ENCODE measurements at places on chromosomes 16 and 17.
A peak's percentile ranks its signal among the peaks of the same experiment; 100 is the strongest.

DNA sequence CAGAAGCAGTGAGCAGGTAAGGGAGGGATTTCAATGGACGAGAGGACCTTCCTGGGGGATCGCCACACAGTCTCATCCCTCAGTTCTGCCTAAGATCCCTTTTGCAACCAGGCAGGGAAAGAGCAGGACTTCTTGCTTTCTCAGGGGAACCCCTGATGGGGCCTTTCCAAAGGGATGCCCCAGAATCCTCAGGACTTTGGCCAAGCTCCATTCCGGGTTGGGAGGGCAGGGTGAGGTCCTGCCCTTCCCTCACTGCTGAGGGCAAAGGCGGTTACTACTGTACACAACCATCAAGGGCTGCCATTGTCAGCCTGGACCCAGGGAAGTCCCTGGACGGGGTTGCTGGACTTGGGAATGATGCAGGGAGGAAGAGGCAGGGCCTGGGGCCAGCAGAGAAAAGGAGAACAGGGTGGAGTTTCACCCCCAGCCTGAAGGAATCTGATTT is 9.7 kb downstream of the PRR29 start:
- DNase-seq, result no peak

DNA sequence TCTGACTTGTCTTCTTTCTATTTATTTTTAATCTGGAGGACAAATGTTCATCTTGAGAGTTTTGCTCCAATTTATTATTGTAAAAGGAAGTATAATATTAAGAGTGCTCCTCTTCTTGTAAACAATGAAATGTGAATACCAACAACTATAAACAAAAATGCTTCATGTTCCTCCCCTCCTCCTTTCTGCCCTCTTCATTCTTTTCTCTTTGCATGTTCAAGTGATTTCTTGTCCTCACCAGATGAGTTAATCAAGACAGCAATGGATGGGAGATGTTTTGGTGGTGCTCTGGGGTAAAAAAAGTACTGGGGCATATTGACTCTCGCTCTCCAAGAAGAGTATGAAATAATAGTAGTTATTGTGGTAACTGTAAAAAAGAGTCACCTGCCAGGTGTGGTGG is 24.3 kb downstream of the ITGB3 start:
- no peak for DNase-seq

- no peak for DNase-seq
Observed at GRCh38 chr17:73481676-73482075, 162.6 kb downstream of the SDK2 start.

DNA sequence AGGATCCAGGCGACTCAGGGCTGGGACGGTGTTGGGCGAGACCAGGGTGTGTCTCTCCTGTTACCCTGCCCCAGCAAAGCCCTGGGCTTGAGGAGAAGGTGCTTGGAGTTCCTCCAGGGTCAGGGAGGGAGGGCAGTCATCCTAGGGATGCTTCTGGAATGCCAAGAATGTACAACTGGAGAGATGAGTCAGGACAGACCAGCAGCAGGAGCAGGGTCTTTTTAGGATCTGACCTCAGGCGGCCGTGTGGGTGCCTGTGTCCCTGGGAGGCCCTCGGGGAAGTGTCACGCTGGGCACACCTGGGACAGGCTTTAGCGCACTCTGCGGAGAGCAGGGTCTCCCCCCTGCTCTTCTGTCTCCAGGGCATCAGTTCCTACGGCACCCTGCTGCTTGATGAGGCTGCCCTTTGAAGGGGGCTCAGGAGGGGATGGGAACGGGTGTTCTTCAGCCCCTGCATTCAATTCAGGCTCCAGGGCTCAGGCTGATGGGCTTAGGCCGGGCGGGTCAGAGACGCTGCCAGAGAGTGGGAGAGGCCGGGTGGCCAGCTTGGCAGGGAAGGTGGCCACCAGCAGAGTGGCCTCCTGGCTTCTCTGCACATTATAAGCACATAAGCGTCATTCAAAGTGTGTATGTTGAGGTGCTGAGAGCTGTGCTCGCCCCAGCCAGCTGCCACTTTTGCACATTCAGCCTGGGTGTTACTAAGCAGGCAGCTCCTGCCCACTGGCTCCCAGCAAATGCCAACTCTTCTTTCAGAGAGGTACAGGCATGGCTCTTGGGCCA is 8.4 kb upstream of the MTSS2 start:
- DNase-seq, result no peak

DNA sequence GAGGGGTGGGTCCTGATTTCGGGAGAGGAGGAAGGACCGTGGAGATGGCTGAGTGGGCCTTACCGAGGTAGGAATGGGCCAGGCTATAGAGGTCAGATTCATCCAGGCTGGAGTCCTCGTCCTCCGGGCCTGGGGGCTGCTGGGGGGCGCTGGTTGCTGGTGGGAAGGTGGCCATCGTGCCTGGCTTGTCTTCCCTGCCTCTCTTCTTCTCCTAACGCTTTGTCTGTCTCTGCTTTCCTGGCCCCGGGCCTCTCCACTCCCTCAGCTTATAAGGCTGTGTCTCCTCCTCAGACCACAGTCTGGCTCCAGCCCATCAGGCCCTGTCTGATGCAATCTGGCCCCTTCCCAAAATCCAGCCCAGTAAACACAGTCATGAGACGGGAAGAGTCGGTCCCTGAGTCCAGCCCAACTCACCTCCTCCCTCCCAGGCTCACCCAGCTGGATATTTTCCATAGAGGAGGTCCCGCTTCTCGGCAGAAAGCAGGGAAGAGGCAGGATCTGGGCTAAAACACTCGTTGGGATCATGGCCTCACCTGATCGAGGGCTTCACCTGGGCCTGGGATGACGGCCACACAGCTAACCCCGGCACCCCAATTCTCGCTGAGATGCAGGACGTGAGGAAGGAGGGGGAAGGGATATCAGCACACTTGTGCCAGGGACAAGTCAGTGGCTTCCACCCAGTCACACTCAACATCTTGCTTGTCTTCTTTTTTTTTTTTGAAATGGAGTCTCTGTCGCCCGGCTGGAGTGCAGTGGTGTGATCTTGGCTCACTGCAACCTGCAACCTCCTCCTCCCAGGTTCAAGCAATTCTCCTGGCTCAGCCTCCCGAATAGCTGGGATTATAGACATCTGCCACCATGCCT is at the start of gene NUPR1:
TSS of gene NUPR1 (minus strand) at position 242 of the 864 bp plus-strand sequence. CDS start at position 175, 67 bp downstream.
- DNase-seq, result no peak

- DNase-seq, result no peak
Observed at GRCh38 chr17:78944956-78945355, 19.8 kb upstream of the TIMP2 start.

- no peak for DNase-seq
Observed at GRCh38 chr17:45197108-45197507, 24.6 kb upstream of the FMNL1 start.

- DNase-seq, result no peak
Observed at GRCh38 chr16:29730649-29731048, 15.1 kb downstream of the C16orf54 start.

DNA sequence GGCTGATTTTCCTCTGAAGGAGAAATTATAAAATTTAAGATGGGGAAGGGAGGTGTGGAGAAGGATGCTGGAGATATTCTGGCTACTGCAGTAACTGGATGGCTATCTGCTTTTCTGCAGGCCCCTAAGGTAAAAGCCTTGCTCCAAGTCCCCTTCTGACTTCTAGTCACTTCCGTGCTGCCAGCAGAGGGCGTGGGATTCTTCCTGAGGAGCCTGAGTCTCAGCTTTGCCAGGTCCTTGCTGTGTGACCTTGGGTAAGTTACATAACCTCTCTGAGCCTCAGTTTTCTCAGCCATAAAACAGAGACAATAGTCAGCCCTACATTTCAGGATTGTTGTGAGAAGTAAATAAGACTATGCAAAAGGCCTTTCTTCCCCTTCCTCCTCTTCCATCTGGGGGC is 24.3 kb upstream of the TMEM220 start:
- no peak for DNase-seq

GRCh38 chr16:74999219-74999608 is 390 bp downstream of the ZNRF1 start:
- peak; percentile 13 for DNase-seq

DNA sequence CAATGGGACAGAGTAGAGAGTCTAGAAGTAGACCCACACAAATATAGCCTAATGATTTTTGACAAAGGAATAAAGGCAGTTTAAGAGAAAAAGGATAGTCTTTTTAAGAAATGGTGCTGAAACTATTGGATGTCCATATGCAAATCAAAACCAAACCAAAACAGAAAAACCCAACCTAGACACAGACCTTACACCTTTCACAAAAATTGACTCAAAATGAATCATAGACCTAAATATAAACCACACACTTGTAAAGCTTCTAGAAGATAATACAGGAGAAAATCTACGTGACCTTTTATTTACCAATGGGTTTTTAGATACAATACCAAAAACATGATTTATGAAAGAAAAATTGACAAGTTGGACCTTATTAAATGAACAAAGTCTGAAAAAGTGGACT is 66.4 kb upstream of the MPHOSPH6 start:
- no peak for DNase-seq

- DNase-seq, result no peak
Observed at GRCh38 chr16:72112452-72112792, 18.8 kb downstream of the DHX38 start.

- DNase-seq, result no peak
Observed at GRCh38 chr16:2860826-2861567, 3.0 kb upstream of the PRSS22 start.

GRCh38 chr17:62705156-62705777 is 77.8 kb downstream of the MRC2 start:
- DNase-seq, result no peak

DNA sequence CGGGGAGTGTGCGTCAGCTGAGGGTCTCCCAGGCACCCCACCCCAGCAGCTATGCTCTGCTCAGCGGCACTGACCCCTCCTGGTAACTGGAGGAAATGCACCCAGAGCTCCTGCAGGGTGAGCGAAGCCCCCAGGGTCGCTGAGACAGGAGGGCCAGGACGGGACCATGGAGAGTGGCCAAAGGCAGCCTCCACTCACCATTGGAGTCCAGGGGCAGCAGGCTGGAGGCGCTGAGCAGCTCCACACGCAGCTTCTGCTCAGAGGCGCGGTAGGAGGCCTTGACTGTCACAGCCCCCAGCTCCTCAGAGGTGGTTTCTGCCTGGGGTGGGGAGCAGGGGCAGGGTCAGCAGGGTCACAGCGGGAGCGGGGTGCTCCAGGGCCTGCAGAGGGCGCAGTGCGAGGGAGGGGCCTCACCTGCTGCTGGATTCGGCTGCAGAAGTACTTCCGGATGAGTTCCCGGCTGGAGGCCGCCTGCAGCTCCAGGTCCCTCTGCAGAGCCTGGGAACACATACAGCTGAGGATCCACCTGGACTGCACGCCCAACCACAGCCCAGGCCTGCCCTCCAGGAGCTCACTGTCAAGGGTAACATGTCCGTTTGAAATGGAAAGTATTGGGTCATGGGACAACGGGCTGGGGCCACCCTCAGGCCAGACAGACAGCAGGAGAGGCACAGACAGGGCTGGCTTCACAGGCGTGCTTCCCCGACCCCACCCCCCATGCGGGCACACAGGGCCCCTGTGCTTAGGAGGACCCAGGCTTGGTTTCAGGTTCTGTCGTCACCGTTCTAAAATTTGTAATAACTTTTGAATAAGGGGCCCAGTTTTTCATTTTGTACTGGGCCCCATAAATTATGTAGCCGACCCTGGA is 13.8 kb downstream of the UNC13D start:
- no peak for DNase-seq

- no peak for DNase-seq
Observed at GRCh38 chr17:9204637-9205329, 183.5 kb downstream of the NTN1 start.

DNA sequence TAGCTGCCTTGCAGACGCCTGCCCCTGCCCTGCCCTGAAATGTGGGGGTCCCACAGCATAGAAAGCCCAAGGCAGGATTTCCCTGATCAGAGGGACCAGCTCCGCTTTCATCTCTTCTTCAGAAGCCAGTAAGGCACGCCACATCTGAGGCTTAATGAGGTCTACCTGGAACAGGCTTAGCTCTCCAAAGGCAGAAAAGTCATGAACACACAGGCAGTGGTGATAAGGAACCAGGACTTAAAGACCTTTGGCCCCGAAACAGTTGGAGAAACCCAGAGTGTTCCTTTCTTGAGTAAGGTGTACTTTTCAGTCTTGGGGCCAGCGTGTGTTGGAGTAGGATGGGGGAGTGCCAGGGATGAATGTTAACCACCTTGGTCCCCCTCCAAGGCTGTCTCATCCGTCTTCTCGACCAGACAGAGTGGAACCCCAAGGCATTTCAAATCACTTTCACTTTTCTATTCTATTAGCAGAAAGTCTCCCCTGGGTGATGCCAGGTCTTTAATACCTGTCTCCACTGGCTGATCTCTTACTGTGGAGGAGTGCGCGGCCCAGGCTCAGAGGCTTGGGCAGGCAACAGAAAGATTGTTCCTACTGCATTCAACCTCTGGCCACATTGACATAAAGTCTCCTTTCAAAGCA is 43.9 kb downstream of the TMEM186 start:
- no peak for DNase-seq

- DNase-seq, result no peak
Observed at GRCh38 chr17:48368352-48368908, 61.6 kb downstream of the SKAP1 start.

- DNase-seq, result no peak
Observed at GRCh38 chr16:51523400-51523799, 372.3 kb upstream of the SALL1 start.

DNA sequence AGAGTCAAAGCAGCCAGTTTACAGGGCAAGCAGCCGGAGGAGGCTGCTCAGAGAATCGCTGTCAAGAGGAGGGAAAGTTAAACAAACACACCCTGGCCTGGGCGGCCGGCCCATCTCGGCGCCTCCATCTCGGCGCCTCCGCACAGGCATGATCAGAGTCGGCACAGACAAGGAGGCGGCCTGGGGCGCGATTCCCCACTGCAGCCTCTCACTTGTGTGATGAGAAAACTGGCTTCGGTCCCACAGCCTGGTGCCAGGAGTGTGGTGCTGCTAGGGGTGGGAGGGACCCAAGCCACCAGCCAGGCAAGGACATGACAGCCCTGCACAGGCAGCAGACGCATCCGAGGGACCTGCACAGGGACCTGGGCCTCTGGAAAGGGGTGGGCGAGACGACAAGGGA is 17.7 kb downstream of the SLC38A10 start:
- DNase-seq, result no peak

GRCh38 chr16:14101415-14101814 is 30.3 kb downstream of the MRTFB start:
- DNase-seq, result no peak

GRCh38 chr16:30946671-30947540 is 2.0 kb upstream of the ORAI3 start:
- DNase-seq, result no peak

GRCh38 chr17:1112875-1113274 is 66.9 kb downstream of the ABR start:
- DNase-seq, result no peak

DNA sequence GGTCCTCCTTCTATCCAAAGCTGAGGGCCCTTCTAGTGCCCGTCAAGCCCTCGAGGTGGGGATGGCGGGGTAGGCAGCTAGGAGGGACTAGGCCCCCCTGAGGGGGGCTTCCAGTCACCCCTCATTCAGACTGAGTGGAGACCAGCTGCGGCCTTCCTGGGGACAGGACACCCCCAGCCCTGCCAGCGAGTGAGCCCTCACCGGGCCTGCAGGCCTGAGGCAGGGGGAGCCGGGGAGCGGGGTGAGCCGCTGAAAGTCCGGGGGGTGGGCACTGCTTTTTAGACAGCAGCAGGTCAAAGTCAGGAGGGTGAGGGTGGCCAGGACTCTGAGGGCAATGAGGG is 8.7 kb upstream of the KREMEN2 start:
- no peak for DNase-seq

GRCh38 chr17:1785930-1786329 is 24.1 kb downstream of the SERPINF1 start:
- no peak for DNase-seq

Data from stimulated activated CD8-positive, alpha-beta memory T cell treated with anti-CD3 and anti-CD28 coated beads, Interleukin-15, amount 100 ng/mL, for 48 hours (primary cell).